ENCODE measurements at places on chromosomes 11 and 22. TPM values are rescaled to one million over a fixed set of nuclear protein-coding genes. Genes with fewer than 3 reads are reported as not detected.

Gene CD248
- polyA plus RNA-seq, result 8.9 TPM

Gene FGF4
- polyA plus RNA-seq, result not detected

Gene CELSR1
- polyA plus RNA-seq, result 0.09 TPM

Gene B4GALNT4
- 0.27 TPM for polyA plus RNA-seq

Gene CHRNA10
- polyA plus RNA-seq, result 0.13 TPM

DNA sequence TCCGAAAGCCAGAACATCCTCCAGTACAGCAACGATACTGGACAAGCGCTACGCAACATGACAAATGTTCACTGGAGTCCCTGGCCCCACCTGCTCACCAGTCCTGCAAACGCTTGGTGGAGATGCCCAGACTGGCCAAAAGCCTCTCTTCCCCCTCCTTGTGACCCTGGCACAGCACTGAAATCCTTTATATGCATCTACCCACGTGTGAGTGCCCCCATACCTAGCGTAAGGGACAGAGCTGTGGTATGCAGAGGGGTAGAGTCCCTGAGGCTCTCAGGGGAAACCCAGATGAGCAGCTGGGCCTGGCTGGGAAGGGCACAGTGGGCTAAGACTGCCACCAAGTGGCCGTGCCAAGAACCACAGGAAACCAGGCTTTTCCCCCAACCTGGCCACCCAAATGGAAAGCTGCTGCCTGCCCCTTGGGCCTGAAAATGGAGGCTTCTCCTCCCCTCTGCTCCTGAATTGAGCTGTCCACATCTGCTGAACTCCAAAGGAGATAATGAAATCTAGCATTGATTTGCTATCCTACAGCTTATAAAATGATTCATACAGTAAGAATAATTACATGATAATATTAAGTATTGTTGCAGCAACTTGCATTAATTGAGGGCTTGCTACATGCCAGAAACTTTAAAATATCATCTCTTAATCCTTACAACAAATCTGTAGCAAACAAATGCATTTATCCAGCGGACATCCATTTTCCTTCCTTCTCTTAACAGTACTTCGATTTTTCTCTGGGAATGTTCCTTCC, 24.8 kb upstream of the TTC12 start:
- peak; percentile 53 for DNase-seq

GRCh38 chr11:123168955-123169484, 26.0 kb downstream of the CLMP start:
- no peak for DNase-seq

DNA sequence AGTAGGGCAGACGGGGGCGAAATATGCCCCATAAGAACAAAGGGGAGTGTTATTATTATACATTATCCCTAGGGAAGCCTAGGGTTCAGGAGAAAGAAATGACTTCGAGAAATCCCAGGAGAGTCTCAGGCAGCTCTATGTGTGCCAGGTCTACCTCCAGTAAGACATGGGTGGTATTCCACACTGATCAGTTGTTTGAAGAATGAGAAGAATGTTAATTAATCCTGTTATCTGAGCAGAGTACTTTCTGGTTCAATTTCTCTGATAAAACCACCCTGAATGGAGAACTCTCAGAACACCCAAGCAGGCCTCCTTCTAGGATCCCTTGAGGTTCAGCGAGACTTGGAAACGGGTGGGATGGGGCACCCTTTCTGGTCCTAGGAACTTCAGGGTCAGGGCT, 46.2 kb downstream of the PRR5L start:
- no peak for DNase-seq

Gene C11orf65
- 0.23 TPM for polyA plus RNA-seq

GRCh38 chr11:93113824-93114223, 84.0 kb downstream of the SLC36A4 start:
- DNase-seq, result no peak

GRCh38 chr11:102920118-102920684, 35.3 kb downstream of the MMP13 start:
- no peak for DNase-seq

DNA sequence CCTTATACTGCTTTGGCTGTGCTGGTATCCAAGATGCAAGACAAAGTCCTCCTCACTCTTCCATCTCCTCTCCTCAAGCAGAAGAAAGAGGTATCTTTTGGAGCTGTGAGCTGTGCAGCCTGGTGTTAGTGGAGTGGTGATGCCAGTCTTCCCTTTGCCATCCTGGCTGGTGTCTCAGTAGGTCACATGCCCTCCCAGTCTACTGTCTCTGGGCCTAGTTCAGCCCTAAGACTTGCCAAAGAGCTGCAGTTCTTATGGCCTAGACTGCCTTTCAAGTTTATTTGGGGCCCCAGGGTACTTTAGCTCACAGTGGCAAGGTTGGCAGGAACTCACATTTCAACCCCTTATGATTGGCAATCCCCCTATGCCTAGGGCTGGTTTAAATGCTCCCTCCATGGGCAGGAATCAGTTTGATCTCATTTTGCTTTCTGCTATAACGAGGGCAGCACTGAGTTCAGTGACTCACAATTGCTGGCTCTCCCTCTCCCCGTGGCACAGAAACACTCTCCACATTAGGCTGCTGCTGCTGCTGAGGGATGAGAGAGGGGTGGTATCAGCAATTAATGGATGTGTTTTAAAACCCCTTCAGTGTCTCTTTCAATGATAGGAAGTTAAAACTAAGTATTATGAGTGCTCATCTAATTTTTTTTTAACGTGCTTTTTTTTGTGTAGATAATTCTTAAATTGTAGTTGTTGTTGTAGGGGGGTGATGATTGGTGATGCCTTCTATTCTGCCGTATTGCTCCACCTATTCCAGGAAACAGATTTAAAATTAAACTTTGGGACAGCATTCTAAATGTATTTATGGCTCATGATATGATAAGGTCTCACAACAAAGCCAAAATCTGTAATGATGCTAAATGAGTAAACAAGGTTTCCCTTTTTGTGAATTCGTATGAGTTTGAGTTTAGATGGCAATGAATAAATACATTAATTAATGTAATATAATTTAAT, 1295.0 kb downstream of the JRKL start:
- no peak for DNase-seq

DNA sequence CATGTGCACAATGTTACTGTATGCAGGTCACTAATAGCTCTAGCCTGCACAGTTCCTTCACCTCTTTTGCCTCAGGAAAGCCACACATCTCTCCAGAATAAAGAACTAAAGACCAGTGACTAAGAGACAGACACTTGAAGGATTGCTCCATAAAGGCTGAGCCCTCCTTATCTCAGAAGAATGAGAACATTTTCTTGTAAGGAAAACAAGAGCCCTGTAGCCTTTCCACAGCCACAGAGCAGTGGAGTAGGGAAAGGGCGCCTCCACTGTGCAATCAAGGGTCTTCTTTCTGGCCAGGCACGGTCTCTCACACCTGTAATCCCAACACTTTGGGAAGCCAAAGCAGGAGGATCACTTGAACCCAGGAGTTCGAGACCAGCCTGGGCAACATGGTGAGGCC, 202.6 kb upstream of the TMEM45B start:
- no peak for DNase-seq

DNA sequence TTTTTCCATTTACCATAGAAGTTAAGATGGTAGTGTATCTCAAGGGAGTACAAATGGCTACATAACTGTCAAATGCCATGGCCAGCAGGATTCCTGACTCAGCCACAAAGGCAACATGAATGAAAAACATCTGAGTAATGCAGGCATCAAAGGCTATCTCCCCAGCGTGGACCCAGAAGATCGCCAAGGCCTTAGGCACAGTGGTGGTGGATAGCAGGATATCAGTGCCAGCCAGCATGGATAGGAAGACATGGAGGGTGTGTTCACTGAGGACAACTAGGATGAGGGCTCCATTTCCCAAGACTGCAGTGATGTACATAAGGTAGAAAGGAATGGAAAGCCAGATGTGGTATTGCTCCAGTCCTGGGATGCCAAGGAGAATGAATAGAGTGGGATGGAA, 18.0 kb downstream of the OR52B2 start:
- DNase-seq, result no peak

Gene ABCC8
- polyA plus RNA-seq, result 0.32 TPM

GRCh38 chr11:62546929-62547625, 471 bp upstream of the AHNAK start:
- DNase-seq, result no peak

Gene SHANK2
- 0.01 TPM for polyA plus RNA-seq

Gene MDK
- 2.0 TPM for polyA plus RNA-seq

DNA sequence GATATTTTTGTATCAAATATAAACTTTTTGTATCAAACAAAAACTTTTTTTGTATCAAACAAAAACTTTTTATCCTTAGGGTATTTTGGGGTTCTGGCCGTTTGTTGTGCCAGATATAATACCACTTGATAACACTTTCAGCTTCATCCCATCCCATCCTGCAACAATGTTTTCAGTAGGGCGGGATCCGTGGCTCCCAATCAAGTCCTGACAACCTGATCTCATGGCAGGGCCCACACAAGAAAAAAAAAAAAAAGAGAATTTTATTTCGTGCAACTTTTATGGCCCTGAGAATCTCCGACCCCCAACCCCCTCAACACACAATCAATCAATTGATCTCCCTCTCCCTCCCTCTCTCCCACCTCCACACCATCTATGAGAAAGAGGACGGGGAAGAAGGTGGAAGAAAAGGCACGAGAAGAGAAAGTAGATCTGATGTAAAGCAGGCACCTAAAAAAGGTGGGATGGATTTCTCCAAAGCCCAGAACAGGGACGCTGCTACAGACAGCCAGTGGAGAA, 4749.6 kb upstream of the OR11H1 start:
- DNase-seq, result no peak

GRCh38 chr22:37129866-37130441, 19.8 kb downstream of the IL2RB start:
- no peak for DNase-seq

Gene TOP3B
- polyA plus RNA-seq, result 13.5 TPM

DNA sequence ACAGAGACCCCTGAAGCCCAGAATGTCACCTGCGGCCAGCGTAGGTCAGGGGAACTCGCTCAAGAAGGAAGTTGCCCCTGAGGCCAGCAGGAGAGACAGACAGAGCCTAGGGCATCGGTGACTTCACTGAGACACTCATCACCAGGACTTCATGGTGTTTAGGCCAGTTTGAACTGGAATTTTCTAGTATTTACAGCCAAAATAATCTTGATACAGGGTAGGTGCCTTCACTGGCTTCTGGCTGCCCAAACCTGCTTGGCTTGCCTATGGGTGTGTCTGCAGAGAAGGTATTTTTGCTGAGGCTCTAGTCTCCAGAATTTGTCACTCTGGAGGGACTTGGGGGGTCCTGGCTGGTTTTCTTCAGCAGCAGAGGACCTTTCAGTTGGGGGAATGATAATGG, 86.6 kb downstream of the FBXO7 start:
- no peak for DNase-seq

- DNase-seq, result no peak
These were observed 134.6 kb downstream of the SPATA19 start for GRCh38 chr11:133710681-133711240.

DNA sequence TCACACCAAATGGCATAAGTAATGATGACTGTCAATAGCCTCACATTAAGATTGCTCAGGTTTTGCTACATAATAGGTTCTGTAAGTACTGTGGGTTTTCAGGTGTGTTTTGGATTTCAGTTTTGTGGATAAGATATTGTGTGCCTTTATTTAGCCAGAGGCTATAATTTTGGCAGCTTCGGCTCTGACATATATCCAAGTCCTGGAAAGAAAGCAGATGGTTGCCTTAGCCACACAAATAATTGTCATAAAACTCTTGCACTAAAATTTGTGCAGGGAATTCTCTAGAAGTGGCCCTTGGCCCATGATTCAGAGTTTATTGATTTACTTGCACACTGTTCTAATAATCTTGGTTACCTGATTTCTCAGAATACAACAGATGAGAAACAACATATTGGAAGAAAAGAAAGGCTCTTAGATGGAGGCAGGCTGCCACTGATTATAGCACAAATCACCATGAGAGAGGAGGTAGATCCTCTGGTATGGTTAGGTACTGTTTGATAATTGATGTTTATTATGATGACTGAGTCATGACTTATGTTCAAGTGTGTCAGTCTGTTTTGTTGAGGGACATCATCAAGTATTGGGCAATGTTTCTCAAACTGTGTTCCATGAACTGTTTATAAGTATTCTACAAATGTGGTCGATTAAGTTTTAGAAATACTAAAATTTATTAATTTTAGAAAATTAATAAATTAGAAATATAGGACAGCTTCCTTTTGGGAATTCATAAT, 9.6 kb downstream of the REXO2 start:
- no peak for DNase-seq

DNA sequence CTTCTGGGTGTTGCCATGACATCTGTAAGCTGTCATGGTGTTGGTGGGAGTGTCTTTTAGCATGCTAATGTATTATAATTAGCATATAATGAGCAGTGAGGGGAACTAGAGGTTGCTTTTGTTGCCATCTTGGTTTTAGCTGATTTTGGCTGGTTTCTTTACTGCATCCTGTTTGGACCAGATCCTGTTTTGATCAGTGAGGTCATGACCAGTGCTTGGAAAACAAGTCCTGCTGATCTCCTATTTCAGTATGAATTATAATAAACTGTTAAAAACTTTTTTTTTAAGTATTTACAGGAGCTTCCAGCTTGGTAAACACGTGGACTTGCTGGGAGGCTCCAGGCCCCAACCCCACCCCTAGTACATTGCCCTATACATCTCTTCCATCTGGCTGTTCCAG, 30.5 kb upstream of the P4HA3 start:
- no peak for DNase-seq

- no peak for DNase-seq
These were observed 140.0 kb downstream of the RAB38 start for GRCh38 chr11:88035271-88035670.

Gene DNAJC24
- 8.9 TPM for polyA plus RNA-seq

DNA sequence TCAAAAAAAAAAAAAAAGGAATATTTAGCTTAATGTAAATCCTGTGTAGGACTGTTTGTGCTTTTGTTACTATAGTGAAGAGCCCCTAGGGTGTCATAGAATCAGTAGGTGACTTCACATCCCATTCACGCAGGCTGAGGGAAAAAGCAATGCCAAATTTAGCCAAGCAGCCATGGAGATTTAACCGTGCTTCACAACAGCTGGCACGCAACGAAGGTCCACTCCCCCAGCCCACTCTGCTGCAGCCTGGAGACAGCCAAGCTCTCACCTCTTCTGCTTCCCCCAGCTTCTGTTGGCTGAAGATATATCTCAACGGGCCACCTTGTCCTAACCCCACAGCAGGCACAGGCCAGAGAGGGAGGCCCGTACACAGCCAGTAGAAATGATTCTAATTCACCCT, 78.8 kb upstream of the BID start:
- no peak for DNase-seq

DNA sequence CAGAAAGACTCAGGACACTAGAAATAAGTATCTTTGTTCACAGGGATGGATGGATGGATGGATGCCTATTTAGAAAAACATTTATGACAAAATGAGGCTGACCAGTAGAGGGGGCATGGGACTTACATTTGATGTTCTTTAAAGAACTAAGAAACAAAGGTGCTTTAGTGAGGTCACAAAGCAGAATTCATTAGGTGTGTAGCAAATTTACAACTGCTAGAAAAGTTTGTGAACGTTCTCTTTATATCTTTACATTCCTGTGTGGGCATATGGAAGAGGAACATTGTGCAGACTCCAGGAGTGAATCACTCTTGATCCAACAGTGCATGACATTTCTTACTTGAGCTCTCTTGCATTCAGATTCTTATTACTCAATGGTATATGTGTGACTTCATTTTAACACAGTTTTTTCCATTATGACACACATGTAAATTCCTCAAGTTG, 15.8 kb upstream of the SIK2 start:
- no peak for DNase-seq
